Activated naive CD8-positive, alpha-beta T cell treated with anti-CD3 and anti-CD28 coated beads for 36 hours (primary cell): ENCODE measurements at places on chromosomes 7 and 10. TPM values are rescaled to one million over a fixed set of nuclear protein-coding genes. Genes with fewer than 3 reads are reported as not detected.
A peak's percentile ranks its signal among the peaks of the same experiment; 100 is the strongest.

Gene SPAG6
- not detected for total RNA-seq

DNA sequence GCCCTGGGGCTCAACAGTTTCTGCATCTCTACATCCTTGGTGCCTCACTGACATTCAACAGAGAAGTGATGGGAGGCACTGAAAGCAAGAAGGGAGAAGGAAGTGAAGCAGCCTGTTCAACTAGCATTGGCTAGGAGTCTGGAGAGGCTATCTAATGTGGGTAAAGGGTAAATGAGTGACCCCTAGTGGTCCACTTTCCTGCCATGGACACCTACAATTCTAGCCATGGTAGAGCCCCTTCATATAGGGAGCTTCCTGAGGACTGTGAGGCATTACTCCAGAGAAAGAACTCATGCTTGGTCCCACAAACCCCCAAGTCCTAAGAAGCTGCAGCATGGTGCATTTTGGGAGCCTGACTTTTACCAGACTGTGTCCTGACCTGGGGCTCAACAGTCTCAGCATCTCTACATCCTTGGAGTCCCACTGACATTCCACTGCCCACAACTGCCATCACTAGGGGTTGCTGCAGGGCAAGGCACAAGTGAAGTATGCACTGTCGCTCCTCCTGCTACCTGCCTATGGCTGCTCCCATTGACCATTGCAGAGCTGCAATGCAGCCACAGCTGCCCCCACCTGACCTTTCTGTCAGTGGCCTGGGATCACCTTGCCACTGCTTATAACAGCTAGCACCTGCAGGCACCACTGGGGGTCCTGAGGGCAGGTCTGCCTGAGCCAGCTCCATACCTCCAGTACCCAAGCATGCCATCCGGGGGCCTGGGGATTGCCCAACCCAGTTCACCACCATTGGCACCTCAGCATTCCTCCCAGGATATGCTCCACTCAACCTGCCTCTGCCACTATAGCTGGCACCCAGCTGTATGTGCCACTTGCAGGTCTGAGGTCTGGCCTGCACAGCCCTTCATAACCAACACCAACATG is 44.1 kb upstream of the CDK6 start:
- DNase-seq, result no peak

Gene SLC26A5
- total RNA-seq, result not detected

- DNase-seq, result no peak
Observed at GRCh38 chr10:131017566-131018285, 293.8 kb downstream of the TCERG1L start.

DNA sequence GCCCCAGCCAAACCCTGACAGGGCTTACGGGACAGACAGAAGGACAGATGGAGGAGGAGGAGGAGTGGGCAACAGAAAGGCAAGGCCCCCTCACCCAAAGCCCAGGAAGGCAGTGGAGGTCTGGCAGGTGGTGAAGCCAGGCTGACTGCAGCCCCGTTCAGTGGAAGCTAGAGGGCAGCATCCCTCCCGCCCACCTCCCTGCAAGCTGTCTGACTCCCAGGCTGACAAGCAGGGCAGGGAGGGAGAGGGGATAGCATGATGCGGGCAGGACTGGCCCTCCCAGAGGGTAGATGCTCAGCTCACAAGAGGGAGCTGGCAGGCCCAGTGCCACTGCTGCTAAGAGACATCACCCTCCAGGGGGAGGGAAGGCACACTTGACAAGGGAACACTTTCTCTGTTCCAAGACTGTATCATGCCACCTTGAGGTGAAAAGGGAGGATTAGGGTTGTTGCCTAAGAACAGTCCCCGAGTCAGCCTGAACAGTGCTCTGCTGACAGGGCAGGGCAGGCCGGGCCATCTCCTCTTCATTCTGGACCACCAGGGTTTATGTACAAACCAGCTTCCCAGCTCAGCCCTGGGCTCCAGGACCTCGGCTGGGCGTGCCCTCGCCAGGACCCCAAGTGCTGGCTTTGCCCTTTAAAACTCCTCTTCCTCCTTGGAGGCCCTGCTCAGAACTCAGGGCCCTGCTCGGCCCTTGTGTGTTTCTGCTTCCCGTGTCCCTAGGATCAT is 61.8 kb downstream of the RASGEF1A start:
- DNase-seq, result peak; percentile 56
